ENCODE measurements at places on chromosomes 3 and 15. TPM values are rescaled to one million over a fixed set of nuclear protein-coding genes. Genes with fewer than 3 reads are reported as not detected.

DNA sequence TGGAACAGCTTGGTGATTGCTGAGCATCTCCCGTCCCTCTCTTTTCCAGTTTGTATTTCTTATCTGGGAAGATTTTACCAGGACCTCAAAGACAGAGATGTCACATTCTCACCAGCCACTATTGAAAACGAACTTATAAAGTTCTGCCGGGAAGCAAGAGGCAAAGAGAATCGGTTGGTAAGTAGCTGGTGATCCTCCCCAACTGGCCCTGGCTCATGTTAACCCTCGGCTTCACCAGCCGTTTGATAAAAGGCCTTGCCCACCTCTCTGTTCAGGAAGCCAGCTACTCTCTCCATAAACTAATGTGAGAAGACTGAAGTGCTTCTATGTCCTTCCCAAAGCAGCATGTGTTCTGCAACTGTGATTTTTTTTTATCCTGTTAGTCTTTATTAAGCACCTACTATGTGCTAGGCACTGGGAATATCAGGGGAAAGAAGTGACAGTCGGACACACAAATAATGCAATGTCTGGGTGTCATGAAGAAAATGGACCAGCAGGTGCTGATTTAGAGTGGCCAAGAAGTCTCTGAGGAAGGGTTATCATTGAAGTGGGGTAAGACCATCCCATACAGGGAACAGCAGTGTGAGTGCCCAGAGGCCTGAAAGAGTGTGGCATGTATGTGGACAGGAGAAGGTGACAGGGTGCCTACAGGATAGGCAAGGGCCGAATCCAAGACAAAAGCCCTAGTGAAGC is 1.2 kb downstream of the MANF start:
- H3K4me3 ChIP-seq, result peak overlapping the region; percentile 97
- peaks cover 55% of the 10 kb centered on the region for H3K4me1 ChIP-seq
- DNase-seq, result no peak
- H3K27ac ChIP-seq, result peak overlapping the region; percentile 93
- no peaks in the 10 kb centered on the region for H3K27me3 ChIP-seq

DNA sequence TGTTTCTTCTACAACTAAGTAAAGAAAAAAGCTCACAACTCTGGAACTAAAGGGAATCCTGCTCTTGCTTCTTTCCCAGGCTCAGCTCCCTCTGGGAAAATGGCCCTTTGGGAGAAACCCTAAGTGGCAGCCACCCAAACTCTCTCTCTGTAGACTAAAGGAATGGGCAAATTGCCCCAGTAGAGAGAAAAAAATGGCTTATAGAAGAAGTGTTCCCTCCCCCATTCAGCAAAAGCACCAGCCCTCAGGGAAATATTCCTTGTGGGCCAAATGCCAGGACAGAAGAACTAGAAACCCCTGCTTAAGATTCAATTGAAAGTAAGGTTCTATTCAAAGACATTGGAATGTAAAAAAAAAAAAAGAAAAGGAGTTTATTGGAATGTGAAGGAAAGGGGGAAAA is 603.7 kb upstream of the ALCAM start:
- DNase-seq, result no peak
- H3K27ac ChIP-seq, result no peak overlapping the region
- no peaks in the 10 kb centered on the region for H3K4me1 ChIP-seq
- peaks cover 2% of the 10 kb centered on the region for H3K27me3 ChIP-seq
- no peak overlapping the region for H3K4me3 ChIP-seq
- no peaks in the 10 kb centered on the region for H3K36me3 ChIP-seq

- no peak overlapping the region for H3K4me3 ChIP-seq
- no peaks in the 10 kb centered on the region for H3K36me3 ChIP-seq
- H3K4me1 ChIP-seq, result no peaks in the 10 kb centered on the region
Observed at GRCh38 chr15:86541540-86541939, 461.9 kb downstream of the AGBL1 start.

GRCh38 chr3:177976866-177977265 is 559.4 kb upstream of the KCNMB2 start:
- H3K36me3 ChIP-seq, result no peaks in the 10 kb centered on the region
- H3K27ac ChIP-seq, result no peak overlapping the region
- DNase-seq, result no peak

SLC15A2 gene
- total RNA-seq, result 1.5 TPM

LRRC2 gene
- total RNA-seq, result not detected

ERICH6 gene
- not detected for total RNA-seq
